ENCODE measurements at places on chromosomes 5 and 9. TPM values are rescaled to one million over a fixed set of nuclear protein-coding genes. Genes with fewer than 3 reads are reported as not detected.

Gene CRB2
- not detected for total RNA-seq

Gene SPOCK1
- 0.48 TPM for total RNA-seq

Gene SLC34A1
- 0.60 TPM for total RNA-seq

Gene PCDHGA3
- total RNA-seq: 0.76 TPM

Gene HRCT1
- total RNA-seq: 1.2 TPM

Gene TEX48
- total RNA-seq: not detected
